ENCODE measurements at places on chromosomes 1 and 21. TPM values are rescaled to one million over a fixed set of nuclear protein-coding genes. Genes with fewer than 3 reads are reported as not detected.
A peak's percentile ranks its signal among the peaks of the same experiment; 100 is the strongest.

Gene ZFYVE9
- 3.2 TPM for total RNA-seq

Gene PTGFR
- total RNA-seq = not detected

Gene OLFML3
- total RNA-seq = 0.29 TPM

Gene SPATA1
- total RNA-seq = 4.6 TPM

Gene ZNF670
- total RNA-seq = 6.1 TPM

Gene KRTAP19-3
- not detected for total RNA-seq

Gene EVI5
- 18.2 TPM for total RNA-seq

Gene IVL
- total RNA-seq = not detected

DNA sequence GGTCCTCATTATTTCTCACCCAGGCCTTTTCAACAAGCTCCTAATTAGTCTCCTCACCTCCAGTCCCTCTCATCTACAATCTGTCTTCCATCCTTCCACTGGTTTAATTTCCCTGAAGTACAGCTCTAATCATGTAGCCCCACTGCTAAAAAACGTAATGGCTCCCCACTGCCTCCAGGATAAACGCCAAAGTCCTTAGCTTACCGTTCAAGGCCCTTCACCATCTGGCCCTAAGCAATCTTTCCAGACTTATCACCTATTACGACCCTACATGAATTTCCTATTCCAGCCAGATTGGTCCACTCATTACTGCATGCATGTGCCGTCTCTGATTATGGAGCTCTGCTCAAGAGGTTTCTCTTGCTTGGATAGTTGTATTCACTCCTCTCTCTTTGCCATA is 83.1 kb upstream of the DAB1 start:
- no peaks in the 10 kb centered on the region for H3K27me3 ChIP-seq
- no peak overlapping the region for H3K4me3 ChIP-seq
- no peaks in the 10 kb centered on the region for H3K36me3 ChIP-seq
- no peaks in the 10 kb centered on the region for H3K4me1 ChIP-seq
- no peak overlapping the region for H3K27ac ChIP-seq

DNA sequence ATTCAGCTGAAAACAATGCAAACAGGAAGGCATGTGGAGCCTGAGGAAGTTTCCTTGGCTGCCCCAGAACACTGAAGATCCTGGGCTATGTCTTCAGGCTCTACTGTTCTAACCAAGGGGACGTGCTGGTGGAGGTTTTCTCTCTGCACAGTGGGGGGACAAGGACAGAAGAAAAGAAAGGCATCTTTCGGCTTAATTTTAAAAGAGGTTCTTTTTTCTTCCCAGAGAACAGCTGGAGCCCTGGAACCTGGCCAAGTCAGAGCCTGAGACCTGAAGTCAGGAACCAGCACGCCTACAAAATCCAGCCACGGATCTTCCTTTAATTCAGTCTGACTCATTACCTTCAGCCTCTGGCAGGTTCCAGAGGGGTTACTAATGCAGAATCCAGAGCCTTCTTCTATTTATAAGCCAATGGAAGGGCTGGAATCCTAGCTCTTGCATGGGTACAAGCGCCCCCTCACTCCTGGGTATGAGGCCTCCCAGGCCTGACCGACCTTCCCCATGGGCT is 19.8 kb downstream of the CTNNBIP1 start:
- peak overlapping the region; percentile 14 for H3K27ac ChIP-seq
- no peak for DNase-seq
- H3K4me1 ChIP-seq = peaks cover 33% of the 10 kb centered on the region
- no peak overlapping the region for H3K4me3 ChIP-seq
- no peaks in the 10 kb centered on the region for H3K27me3 ChIP-seq

GRCh38 chr1:19062258-19063029 is 106.0 kb upstream of the IFFO2 start:
- H3K4me1 ChIP-seq = no peaks in the 10 kb centered on the region
- H3K36me3 ChIP-seq = no peaks in the 10 kb centered on the region
- H3K4me3 ChIP-seq = no peak overlapping the region

GRCh38 chr1:228542981-228543380 is 55.8 kb downstream of the RNF187 start:
- no peaks in the 10 kb centered on the region for H3K4me1 ChIP-seq
- H3K4me3 ChIP-seq = no peak overlapping the region
- H3K36me3 ChIP-seq = no peaks in the 10 kb centered on the region

- peaks cover 28% of the 10 kb centered on the region for H3K27me3 ChIP-seq
- H3K4me1 ChIP-seq = no peaks in the 10 kb centered on the region
- no peak overlapping the region for H3K27ac ChIP-seq
- no peak for DNase-seq
Measured at GRCh38 chr1:18666317-18666920, 35.8 kb downstream of the PAX7 start.

DNA sequence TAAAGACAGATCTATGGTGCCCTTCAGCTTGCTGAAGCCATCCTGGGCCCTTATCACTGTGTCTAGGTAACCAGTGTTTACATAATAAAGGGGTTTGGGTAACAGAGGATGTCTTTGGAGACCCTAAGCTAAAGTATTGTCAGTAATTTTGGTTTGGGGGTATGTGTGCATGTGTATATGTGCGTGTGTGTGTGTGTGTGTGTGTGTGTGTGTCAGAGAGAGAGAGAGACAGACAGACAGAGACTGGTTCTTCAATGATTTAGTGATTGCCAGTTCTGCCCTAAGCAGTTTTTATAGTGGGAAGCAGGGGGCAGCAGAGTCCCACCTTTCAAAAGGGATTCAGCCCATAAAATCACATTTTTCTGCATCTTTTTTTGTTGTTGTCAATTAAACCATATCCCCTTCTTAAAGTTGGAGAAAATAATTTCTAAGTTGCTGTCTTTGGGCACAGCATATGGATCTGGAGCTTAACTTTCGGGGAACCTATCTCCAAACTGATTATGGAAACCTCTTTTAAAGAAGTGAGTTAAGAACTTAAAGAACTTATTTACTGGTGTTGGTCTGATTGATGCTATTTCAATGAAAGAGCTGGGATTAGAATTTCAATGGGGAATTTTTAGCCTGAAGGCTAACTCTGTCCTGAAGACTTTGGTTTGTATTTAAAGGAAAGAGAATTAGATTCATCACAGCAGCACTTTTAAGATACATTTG is 51.1 kb downstream of the ZNF326 start:
- no peaks in the 10 kb centered on the region for H3K27me3 ChIP-seq
- H3K4me1 ChIP-seq = no peaks in the 10 kb centered on the region
- no peak overlapping the region for H3K4me3 ChIP-seq

DNA sequence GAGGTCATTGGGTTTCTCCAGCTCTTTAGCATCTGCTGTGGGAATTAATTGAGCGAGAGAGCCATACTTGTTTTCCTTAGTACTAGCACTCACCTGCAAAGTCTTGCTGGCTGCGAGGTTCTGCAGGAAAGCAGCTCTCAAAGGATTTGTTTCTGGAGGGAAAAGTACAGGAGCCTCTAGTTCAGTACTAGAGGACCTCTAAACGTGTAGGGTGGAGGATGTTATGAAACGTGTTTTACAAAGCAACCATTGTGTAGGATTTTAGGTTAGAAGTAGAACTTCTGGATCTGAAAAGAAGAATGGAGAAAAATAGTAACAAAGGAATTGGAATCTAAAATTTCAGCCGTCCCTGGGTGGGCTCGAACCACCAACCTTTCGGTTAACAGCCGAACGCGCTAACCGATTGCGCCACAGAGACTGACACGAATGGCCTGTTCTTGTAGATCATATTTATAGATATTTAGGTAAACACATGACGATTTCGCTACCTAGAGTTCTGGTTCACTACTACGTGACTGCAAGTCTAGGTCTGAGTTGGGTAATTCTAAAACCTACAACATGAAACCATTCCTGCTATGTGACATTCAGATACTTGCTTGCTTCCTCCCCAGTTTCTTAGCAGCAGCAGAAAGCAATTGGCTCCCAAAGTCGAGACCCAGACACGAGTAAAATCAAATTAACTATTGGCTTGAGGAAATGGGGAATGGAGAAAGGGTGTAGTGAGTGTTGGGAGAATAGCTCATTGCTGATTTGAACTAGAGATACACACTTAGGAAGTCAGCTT is 60.2 kb upstream of the CFAP126 start:
- peak overlapping the region; percentile 44 for H3K4me3 ChIP-seq
- H3K27me3 ChIP-seq = peaks cover 29% of the 10 kb centered on the region
- H3K4me1 ChIP-seq = peaks cover 11% of the 10 kb centered on the region
- H3K36me3 ChIP-seq = no peaks in the 10 kb centered on the region
- peak overlapping the region; percentile 46 for H3K27ac ChIP-seq

GRCh38 chr21:33169359-33169758 is 60.4 kb upstream of the IFNAR2 start:
- peaks cover 34% of the 10 kb centered on the region for H3K27me3 ChIP-seq
- H3K27ac ChIP-seq = no peak overlapping the region
- no peak for DNase-seq
- no peaks in the 10 kb centered on the region for H3K36me3 ChIP-seq
- peaks cover 3% of the 10 kb centered on the region for H3K4me1 ChIP-seq

DNA sequence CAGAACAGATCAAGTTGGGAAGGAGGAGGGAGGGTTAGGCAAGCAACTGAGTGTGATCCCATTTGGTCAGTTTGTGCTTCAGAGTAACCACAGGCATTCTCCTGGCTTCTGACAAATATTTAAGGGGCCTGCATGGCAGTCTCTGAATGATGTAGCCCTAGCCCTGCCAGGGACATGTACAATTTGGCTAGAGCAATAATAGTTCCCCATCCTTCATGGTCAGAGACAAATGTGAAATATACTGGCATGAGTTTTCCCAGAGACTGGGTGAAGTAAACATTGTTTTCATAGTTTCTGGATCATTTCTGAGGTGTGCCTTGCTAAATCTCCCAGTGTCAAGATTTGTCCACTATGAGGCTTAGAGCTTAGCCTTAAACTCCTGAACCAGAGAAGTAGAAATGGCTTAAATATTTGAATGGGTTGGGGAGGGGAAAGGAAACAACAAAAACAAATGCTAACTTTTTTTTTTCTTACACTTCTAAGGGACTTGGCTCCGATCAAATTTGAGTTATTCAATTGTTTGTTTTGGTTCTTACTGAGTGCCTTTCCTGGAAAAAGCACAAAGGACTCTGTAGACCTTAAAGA is 42.0 kb upstream of the UBE2U start:
- H3K36me3 ChIP-seq = no peaks in the 10 kb centered on the region
- no peak for DNase-seq
- no peak overlapping the region for H3K27ac ChIP-seq
- H3K4me3 ChIP-seq = no peak overlapping the region

DNA sequence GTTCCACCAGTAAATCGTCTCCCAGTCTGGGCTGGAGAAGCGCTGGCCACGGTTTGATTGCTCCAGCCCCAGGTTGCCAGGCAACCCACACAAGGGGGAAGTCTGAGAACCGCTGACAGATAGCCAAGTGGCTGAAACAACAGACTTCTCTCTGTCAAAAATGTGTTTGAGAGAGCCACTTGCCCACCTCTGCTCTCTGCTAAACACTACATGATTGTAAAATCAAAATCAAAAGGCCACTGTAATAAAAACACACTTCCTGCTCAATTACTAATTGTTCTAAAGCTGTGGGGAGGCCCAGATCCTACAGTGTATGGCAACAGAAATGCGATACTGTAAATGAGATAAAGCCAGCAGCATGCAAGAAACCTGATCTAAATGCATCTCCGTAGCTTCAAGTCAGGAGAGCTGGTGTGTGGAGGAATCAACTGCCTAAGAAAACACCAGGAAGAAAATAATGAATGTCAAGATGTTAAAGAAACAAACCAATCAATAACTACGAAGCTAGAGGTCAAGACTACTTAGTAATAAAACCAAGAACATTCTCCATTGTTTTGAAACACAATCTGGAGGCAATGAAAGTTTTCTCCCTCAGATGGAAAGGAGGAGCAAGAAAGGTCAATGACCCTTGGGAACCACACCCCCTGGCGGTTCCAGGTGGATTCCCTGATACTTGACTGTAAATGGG is 121.2 kb downstream of the SLC45A1 start:
- H3K27ac ChIP-seq = peak overlapping the region; percentile 90
- no peaks in the 10 kb centered on the region for H3K27me3 ChIP-seq
- H3K4me1 ChIP-seq = peaks cover 53% of the 10 kb centered on the region
- H3K4me3 ChIP-seq = peak overlapping the region; percentile 26
- peaks cover 12% of the 10 kb centered on the region for H3K36me3 ChIP-seq
- peak; percentile 49 for DNase-seq

- H3K36me3 ChIP-seq = no peaks in the 10 kb centered on the region
- H3K27ac ChIP-seq = no peak overlapping the region
- DNase-seq = no peak
- H3K27me3 ChIP-seq = no peaks in the 10 kb centered on the region
- no peak overlapping the region for H3K4me3 ChIP-seq
Measured at GRCh38 chr1:233372218-233373120, 44.9 kb downstream of the MAP3K21 start.

DNA sequence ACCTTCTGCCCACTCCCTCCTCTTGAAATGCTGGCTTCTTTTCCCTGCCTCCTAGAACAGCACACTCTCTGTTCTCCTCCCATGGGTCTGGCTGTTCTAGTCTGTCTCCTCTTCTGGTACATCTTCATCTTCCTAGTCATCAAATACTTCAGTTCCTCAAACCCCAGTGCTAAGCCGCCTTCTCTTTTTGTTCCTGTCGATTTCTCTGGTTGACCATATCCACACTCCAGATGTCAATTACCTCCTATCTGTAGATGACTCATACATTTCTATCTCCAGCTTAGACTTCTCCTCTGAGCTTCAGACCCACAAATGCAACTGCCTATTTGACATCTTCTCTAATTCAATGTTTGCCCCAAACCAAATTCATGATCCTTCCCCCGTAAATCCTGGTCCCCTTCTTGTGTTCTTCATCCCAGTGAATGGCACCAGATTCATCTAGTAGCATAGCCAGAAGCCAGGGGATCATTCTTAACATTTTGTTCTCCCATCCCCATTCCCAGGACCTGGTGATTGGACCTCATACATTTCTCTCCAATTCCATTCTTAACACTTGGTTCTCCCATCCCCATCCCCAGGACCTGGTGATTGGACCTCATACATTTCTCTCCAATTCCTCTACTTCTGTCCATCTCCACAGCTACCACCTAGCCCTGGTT is 35.9 kb downstream of the USP24 start:
- peaks cover 46% of the 10 kb centered on the region for H3K36me3 ChIP-seq
- peak overlapping the region; percentile 60 for H3K27ac ChIP-seq
- DNase-seq = no peak
- no peaks in the 10 kb centered on the region for H3K27me3 ChIP-seq
- peaks cover 42% of the 10 kb centered on the region for H3K4me1 ChIP-seq
- no peak overlapping the region for H3K4me3 ChIP-seq

- no peak within 1 kb of the TSS for H3K27ac ChIP-seq
- H3K4me3 ChIP-seq = no peak within 1 kb of the TSS
- DNase-seq = no peak
- H3K4me1 ChIP-seq = peaks cover 8% of the 10 kb centered on the region
- H3K27me3 ChIP-seq = peaks cover 15% of the 10 kb centered on the region
- H3K36me3 ChIP-seq = no peaks in the 10 kb centered on the region
Measured at GRCh38 chr1:205356440-205357139, at the start of gene KLHDC8A. KLHDC8A (minus strand) TSS chr1:205356922; CDS start chr1:205343604, 13,318 bp downstream.

DNA sequence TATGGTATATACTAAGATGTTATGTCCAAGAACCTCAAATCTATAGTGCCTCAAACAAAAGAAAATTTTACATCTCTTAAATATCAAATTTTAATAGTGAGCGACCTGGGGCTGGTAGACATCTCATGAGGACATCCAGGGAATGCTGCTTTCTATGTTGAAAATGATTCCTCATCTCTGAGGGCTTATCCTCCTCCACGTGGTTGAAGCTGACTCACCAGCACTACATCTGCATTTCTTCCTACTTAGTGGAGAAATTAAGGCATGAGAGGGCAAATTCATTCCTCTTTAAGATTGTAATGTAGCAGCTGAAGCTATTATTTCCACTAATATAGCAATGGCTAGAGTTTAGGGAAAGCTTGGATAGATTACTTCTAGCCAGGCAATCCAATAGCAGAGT is 529.5 kb downstream of the COL11A1 start:
- no peak overlapping the region for H3K27ac ChIP-seq
- no peaks in the 10 kb centered on the region for H3K27me3 ChIP-seq
- H3K36me3 ChIP-seq = no peaks in the 10 kb centered on the region
- DNase-seq = no peak
- no peaks in the 10 kb centered on the region for H3K4me1 ChIP-seq
